ENCODE measurements at places on chromosomes 11 and 22.

DNA sequence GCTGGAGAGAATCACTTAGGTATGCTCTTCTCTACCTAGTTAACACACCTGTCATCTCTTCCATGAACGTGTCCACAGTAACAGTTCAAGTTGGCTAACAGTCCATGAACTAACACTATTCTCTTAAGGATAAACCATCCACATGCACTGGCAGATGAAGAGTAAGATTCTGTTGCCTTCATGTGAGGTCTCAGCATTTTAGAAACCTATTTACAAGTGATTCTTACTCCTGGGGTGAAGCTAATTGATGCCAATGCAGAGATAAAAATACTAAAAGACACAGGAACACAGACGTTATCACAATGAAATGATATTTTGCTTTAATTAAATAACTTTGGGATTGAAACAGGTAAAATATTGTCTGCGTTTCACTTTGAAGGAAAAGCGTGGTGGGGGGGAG, 1.3 kb downstream of the LRRC4C start:
- no peak for DNase-seq

DNA sequence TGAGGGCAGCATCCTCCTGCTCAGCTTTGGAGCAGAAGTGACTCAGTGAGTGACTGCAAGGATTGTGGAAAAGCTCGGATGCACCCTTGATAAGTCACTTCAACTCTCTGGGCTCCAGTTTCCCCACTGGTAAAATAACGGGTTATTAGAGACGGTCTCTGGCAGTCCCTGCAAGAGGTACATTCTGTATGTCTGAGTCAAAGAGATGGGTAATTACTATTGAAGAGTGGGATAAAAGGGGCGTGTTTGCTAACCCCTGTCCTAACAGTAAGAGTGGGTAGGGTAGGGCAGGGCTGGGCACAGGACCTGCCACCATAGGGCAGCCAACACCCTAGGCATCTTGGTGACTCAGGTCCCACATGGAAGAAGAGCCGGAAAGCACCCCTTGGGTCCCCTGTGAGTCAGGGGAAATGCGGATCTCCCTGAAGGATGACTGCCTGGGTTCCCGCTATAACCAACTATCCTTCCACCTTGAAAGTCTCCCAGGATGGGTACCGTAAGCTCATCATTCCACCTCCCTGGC, 7.3 kb upstream of the AHNAK start:
- DNase-seq: no peak

GRCh38 chr11:8320076-8320475, 56.4 kb upstream of the LMO1 start:
- DNase-seq: no peak

- no peak for DNase-seq
Observed at GRCh38 chr11:63262547-63262946, 19.1 kb upstream of the SLC22A25 start.

DNA sequence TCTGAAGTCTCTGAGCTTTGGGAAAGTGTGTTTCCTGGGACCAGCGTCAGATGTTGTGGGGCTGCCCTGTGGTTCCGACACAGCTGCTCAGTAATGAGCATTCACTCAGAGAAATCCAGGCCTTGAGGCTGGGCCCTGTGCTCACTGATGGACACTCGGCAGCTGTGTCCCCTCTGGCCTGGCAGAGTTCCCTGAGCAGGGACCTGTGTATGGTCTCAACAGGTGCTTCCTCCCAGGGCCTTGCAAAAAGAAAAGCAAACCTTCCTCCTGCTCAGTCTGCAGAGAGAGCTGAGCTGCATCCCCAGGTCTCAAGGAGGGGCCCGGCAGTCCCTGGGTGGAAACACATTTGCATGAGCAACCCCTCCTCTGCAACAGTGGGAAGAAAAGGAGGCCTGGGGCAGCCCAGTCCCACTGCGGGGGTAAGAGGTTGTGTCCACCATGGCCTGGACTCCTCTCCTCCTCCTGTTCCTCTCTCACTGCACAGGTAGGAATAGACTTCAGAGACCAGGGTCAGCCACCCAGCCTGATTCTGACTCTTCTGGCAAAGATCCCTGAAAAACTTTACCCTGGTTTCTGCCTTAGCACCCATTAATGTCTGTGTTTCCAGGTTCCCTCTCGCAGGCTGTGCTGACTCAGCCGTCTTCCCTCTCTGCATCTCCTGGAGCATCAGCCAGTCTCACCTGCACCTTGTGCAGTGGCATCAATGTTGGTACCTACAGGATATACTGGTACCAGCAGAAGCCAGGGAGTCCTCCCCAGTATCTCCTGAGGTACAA, 131.2 kb downstream of the VPREB1 start:
- no peak for DNase-seq

DNA sequence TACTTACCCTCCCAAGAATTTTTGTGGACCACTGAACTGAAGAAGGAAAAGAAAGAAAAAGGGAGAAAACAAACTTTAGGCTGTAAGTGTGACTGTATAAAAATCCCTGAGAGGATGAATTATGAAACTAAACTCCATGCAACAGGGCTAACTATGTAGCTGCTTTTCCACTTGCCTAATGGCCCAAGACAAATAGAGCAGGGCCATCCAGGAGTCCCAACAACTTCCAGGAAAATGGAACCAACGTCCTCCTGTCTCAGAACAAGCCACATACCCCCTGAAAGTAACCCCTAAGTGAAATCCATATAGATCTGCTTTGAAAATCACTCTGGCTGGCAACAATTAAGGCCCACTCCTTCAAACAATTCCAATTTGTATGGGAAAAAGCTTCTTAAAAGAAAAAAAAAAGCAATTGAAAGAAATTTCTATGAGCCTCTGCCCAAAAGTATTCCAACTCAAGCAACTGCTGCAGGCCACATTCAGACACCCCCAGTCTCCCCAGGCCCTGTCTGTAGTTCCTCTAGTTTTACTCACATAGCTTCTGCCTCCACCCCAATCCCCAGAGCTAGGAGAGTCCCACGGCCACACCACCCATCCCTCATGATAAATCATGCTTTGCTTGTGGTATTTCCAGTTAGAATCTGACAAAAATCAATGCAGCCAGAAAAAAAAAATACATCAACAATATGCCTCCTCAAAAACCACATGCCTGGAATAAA, 12.7 kb downstream of the RBFOX2 start:
- DNase-seq: no peak

- DNase-seq: no peak
Observed at GRCh38 chr11:34405079-34405858, 33.5 kb upstream of the CAT start.

DNA sequence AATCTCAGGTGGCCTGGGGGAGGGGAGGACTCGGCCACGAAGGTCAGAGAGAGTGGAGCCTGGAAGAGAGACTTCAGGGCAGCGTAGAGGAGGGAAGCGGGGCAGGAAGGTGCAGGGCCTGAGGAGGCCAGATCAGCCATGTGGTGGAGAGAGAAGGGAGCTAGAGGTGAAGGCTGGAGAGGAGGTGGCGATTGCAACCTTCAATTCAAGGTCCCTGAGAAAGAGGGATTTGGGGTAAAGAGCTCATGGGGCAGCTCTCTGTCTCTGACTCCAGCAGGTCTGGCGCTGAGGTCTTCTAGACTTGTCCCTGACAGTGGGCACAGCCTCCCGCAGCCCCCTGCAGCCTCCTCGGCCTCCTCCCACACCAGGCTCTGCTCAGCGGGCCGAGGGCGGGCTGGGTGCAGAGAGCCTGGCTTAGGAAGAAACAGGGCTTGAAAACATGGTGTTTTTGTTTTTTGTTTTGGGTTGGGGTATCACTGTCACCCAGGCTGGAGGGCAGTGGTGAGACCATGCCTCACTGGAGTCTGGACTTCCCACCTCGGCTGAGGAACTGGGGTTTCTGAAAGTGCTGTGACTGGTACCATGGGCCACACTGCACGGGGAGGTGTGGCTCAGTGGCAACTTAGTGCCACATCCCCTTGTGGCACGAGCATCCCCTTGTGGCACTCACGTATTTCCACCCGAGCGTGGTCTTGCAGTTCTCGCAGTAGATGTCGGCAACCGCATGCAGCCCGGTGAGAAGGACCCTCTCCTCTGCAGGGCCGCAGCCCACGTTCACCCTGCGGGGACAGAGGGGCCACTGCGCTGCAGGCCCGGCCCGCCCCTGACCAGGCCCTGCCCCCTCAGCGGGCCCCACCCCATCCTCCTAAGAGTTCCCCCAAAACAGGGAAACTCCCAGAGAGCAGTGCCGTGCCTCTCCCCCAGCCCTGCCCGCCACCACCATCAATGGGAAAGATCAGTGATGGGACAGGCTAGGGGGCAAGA, 32.6 kb downstream of the YPEL1 start:
- DNase-seq: no peak

DNA sequence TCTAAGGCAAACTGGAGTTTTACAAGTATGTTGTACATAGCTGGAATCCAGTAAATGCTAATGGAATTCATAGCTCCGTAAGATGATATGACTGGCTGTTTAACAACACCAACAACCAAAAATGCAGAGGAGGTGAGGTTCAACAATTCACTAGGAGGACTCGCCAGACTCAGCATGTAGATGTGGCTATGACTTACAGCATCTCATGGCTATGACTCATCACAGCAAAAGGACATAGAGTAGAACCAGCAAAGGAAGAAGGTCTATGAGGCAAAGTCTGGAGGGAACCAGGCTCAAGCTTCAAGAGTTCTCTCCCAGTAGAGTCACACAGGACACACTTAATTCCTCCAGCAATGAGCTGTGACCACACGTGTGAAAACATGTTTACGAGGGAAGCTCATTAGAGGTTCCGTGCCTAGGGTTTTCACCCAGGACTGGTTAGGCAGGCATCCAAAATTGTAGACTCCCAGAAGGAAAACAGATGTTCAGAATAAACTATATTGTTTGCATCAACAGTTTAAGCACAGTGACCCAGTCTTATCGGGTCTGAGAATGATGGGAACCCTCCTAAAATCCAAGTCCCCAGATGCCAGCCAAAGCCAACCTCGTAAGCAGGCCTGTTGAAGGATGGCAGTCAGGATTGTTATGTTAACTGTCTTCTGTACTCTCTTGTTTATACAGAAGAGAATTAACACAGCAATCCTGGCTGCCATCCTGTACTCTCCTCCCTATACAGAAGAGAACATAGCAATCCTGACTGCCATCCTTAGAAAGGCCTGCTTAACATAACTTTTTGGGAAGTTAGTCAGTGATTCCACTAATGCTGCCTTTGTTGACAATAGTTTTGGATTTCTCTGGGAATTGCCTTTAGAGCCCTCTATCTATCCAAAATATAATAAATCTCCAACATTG, 116.6 kb downstream of the LARGE1 start:
- DNase-seq: no peak

DNA sequence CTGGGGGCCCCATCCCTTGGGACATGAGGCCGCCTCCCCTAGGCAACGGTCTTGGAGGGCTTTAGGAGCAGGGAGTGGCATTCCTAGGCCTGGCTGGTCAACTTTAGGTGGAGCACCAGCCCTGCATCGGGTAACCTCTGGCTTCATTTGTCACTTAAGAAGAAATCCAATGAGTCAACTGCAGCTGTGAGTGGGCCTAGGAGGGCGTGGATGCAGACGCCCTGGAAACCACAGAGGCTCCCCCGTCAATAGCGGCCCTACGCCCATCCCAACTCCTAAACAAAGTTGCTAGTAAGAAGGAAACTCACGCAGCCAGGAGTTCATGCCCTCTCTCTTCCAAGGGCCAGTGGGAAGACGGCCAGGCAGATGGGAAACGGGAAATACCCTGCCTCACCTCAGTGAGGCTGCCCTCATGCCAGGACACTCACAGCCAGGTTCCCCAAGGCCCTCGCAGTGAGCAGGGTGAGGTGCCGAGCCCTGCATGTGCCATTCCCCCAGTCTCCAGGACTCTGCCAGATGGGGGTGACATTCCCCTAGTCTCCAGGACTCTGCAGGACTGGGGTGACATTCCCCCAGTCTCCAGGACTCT, 20.8 kb downstream of the BID start:
- DNase-seq: no peak

DNA sequence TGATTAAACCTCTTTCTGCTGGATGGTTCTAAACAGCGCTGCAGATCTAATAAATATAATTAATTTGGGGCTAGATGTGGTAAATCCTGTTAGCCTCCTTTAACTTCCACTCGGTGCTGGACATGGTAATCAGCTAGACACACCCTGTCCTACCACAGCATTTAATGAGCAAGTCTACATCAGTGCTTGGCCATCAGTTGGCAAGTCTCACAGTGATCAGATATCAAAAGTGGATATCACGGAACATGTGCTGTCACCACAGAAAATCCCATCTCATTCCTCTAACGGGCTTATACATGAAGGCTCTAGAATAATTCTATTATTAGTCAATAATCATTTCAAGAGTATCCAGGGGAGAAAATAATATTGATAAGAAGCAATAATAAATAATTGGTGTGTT, 5.6 kb upstream of the USP28 start:
- no peak for DNase-seq

DNA sequence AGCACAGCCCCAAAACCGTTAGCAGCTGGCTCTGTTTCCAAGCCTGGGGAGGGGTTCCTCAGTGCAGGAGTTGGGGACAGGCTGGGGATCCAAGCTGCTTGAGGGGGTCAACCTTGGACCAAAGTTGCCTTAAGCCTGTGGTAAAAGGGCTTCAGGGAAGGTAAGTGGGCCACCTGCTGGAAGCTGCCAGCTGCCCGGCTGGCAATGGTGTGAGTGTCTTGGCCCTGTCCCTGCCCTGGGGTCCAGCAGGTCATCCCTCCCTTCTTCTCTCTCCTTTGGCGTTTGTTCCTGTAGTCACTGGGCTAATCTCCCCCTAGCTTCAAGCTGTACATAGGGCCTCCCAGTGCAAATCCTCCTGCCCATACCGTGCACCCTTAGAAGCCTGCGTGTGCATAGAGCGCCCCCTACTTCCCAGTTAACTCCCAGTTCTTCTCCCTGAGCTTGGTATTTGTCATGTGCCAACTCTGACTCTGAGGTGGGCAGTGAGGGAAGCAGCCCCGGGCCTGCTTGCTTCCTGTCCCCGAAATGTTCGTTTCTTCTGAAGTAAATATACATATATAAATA, 4.4 kb downstream of the TMEM258 start:
- DNase-seq: no peak

DNA sequence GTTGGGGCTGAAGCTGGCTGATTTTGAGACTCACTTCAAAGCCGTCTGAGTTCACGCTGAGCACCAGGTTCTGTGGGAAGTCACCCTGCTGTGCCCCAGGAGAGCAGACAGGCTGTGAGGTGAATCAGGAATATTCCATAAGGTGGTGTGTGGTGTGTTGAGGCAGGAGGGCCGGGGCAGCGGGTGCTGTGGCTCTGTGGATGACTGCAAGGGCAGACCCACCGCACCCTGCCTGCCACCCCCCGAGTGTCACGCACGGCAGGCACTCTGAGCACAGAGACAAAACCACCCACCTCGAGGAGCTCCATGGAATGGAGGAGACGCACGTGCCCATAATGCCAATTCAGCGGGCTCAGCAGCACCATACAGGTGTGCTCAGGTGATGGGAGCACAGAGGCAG, 147.8 kb downstream of the PKNOX2 start:
- DNase-seq: no peak
